Activated T-cell treated with anti-CD3 and anti-CD28 coated beads for 1 hour (primary cell): ENCODE measurements at places on chromosomes 13 and 19.

- DNase-seq, result no peak
Observed at GRCh38 chr19:10256551-10256950, 4.5 kb downstream of the MRPL4 start.

- DNase-seq, result no peak
Observed at GRCh38 chr13:33764716-33765115, 53.2 kb upstream of the RFC3 start.

GRCh38 chr19:2923510-2923909 is 21.3 kb downstream of the ZNF77 start:
- no peak for DNase-seq

- DNase-seq, result peak; percentile 40
Observed at GRCh38 chr13:24270639-24271141, 38.7 kb upstream of the C1QTNF9 start.

- no peak for DNase-seq
Observed at GRCh38 chr13:56352361-56352760, 788.4 kb upstream of the PRR20A start.

DNA sequence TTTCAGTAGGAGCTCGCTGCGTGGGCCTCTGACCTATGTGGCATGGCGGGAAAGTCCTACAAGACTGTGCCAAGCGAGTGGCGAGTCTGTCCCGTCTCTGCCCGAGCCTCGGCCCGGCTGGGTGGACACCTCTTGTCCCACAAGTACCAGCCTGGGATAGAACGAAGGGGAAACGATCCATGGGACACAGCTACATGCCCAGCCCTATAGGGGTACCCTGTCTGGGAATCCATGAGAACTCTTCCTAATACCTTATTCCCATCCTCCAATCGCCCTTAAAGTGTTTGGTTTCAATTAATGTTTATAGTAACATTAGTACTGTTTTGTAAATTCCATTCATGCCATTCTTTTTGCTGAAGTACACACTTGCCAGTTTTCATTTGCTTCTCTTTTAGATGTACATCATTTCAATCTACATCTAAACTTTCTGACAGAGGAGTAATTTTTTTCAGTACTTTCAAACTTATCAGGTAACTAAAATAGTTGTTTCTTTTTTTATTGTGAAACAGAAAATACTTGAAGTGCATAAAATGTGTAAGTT is 667 bp upstream of the ZNF790 start:
- DNase-seq, result no peak

DNA sequence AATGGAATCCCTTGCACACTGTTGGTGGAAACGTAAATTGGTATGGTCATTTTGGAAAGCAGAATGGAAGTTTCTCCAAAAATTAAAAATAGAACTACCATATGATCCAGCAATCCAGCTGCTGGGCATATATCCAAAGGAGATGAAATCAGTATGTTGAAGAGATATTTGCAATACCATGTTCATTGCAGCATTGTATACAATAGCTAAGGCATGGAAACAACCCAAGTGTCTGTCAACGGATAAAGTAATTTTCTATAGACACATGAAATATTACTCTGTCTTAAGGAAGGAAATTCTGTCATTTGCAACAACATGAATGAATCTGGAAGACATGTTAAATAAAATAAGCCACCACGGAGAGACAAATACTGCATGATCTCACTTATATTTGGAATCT is 124.7 kb downstream of the GPC5 start:
- no peak for DNase-seq

DNA sequence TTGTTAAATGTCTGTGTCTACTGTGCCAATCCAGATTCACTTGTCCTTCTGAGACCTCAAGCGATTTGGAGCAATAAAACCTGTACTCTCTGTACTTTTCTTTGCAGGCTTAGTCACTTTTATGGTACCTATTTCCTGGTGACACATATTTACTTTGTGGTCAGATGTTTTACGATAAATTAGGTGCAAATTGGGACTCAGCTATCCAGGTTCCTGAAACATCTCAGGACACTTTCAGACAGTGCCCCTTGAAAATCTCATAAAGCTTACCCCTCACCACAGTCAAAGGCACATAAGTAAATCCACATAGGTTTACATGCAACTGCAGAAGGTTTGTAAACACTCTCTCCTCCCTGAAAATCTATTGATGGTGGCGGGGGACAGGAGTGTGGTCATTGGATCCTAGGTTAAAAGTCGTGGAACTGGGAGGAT is 438.8 kb downstream of the EFNB2 start:
- DNase-seq, result no peak

DNA sequence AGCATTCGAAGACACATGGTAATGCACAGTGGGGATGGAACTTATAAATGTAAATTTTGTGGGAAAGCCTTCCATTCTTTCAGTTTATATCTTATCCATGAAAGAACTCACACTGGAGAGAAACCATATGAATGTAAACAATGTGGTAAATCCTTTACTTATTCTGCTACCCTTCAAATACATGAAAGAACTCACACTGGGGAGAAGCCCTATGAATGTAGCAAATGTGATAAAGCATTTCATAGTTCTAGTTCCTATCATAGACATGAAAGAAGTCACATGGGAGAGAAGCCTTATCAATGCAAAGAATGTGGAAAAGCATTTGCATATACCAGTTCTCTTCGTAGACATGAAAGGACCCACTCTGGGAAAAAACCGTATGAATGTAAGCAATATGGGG is 16.2 kb upstream of the ZNF763 start:
- no peak for DNase-seq

DNA sequence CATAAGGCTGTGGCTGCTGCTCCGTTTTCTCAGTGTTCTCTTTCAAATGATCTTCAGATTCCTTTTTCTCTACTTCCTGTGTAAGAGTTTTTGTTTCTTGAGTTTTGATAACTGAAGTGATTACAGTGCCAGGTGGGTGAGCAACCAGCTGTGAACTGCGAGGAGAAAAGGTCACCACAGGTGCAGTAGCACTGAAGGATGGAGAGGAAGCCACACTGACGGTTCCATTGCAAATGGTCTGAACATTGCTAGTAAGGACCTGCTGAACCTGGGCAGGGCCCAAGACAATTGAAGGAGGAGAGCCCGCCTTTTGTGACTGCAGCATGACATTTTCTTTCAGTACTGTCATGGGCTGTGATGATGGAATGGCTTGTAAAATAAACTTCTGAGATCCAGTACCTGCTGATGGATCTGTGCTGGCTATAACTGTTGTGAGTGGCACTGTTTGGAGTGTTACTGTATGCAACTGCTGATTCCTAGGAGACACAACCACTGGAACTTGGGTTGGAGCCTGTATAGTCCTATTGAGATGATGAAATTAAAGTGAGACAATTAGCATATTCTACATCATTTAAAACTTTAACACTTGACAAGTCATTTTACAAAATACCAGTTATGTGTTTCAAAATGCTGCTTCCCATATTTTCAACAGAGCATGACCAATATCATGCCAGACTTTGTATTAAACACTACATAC is 85.5 kb downstream of the ELF1 start:
- no peak for DNase-seq

- peak; percentile 59 for DNase-seq
Observed at GRCh38 chr13:114142640-114143490, 10.4 kb upstream of the RASA3 start.

- no peak for DNase-seq
Observed at GRCh38 chr13:111424134-111424533, 103.7 kb downstream of the TEX29 start.

DNA sequence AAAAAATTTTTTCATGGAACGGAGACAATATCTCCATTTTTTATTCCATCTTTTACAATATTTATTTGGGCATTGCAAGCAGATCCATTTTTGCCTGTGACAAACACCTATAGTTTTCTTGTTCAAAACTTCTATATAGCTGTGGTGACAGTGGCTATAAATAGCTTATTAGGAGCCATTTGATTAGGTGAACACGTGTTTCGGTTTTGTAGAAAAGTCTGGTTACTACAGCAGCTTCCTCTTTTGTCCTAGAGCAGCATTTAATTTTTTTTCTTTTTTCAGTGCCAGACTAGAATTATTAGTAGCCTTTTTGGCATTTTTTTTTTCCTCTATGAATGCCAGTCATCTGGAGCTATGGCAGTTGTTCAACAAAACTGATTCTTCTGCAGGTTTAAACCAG is 123.5 kb downstream of the RXFP2 start:
- DNase-seq, result no peak

GRCh38 chr13:98856983-98857382 is 104.5 kb upstream of the SLC15A1 start:
- no peak for DNase-seq
